Cardiac septum (tissue), 1 donor: ENCODE measurements at places on chromosomes 2 and 18. TPM values are rescaled to one million over a fixed set of nuclear protein-coding genes. Genes with fewer than 3 reads are reported as not detected.

Gene ABCA12
- not detected for total RNA-seq

Gene NEDD4L
- total RNA-seq: 49.3 TPM

GRCh38 chr18:10421859-10422258, 32.6 kb upstream of the APCDD1 start:
- DNase-seq: no peak

DNA sequence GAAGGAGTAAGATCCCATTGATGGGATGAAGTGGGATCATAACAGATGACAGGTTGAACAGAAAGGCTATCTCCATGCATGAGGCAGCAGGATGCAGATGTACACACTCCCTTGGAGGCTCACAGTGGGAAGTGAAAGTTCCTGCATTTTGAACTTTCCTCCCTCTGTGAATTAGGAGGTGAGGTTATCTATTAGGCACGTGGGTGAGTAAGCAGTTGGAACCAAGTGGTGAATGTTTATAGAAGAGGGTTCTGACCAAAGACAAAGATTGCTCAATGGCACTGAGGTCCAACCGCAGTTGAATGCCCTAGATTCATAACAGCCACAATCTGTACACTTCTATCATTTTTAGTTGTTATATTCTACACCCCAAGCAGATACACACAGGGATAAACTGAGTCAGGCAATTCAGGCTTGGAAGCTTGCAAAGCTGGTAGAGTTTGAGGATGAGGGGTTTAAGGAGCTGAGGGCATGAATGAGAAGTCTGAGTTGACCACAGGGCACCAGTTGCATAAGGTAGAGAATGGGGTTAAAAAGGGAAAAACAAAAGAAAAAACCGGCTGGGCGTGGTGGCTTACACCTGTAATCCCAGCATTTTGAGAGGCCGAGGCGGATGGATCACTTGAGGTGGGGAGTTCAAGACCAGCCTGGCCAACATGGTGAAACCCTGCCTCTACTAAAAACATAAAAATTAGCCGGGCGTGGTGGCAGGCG, 7.1 kb upstream of the KCMF1 start:
- no peak for DNase-seq

- no peak for DNase-seq
These were observed 104.7 kb upstream of the OTOS start for GRCh38 chr2:240245184-240245583.

DNA sequence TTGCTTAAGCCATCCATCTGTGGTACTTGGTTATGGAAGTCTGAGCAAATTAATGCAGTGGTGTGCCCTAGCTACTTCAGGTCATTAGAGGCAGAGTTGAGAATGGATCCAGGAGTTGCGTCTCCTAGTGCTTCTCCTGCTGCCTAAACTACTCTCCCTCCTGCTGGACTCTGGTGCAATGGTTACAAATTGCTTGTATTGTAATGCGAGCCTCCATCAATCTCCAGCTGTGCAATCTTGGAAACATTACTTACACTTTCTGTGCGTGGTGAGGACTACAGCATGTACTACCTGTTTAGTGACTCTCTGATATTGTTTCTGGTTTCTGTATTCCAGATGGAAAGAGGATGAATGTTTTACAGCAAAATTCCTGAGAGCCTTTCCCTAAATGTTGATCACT, 119.0 kb upstream of the CYRIA start:
- no peak for DNase-seq

- DNase-seq: no peak
These were observed 176.3 kb downstream of the INHBB start for GRCh38 chr2:120522151-120522751.

Gene ACMSD
- not detected for total RNA-seq

- DNase-seq: no peak
These were observed 149.6 kb upstream of the SMAD7 start for GRCh38 chr18:49100226-49100968.

DNA sequence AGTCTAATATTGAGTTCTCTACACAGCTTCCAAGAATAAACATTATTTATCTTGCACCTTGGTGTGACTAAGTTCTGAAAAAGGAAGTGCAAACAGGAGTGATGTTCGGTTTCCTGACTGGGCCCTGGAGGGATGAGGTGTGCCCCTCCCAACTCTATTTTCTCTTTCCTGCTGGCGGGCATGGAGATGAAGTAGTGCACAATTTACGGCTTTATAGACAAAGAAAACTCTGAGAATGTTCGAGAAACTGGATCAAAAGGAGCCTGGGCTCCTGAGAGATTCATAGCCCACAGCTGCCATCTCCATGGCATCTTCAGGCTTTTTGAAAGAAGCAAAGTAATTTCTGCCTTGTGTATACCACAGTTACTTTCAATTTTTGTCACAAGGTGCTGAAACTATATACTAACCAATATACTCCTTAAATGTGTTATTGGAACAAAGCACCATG, 22.3 kb downstream of the LRATD1 start:
- no peak for DNase-seq

DNA sequence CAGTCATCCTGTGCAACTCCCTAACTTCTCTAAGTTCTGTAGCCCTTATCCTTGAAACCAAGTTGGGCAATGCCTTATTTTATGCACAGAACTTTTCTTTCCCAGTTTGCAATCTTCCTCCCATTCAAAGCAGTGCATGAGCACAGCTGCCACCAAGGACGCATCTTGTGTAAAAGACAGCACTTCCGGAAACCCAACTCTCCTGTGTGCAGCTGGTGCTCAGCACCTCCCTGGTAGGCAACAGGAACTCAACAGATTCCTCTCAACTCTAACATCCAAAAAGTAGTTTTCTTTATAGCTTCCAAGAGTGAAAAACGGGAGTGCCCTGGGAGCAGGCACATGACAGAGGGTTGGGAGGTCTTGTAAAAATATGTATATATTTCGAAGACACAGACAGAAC, 2.2 kb downstream of the TMEM18 start:
- no peak for DNase-seq
